Cerebellar cortex (tissue), 1 donor: ENCODE measurements at places on chromosomes 7 and 10.

GRCh38 chr7:94391726-94392392 lies 2.8 kb upstream of the COL1A2 start:
- DNase-seq: no peak

DNA sequence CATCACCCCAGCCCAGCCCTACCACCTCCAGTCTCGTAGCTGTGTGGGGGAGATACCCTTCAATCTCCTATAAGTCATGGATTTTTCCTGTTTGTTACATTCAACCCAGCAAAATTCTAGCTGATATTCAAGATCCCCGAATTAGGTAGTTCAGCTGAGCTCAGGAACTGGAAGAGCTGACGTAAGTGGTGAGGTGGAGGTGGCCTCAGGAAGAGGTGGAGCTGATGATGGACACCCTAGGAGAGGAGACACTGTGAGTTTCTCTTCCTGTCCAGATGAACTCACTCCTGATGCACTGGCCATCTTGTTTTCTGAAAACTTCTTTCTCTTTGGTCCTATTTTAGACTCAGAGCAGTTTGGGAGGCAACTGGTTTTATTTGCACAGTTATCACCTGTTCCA lies 90.5 kb upstream of the PITRM1 start:
- DNase-seq: no peak

- DNase-seq: no peak
These were observed 14.3 kb downstream of the TES start for GRCh38 chr7:116224492-116225098.

- no peak for DNase-seq
These were observed 217.9 kb upstream of the TPK1 start for GRCh38 chr7:145053781-145054180.

GRCh38 chr7:108189733-108190388 lies 59.7 kb upstream of the LAMB4 start:
- no peak for DNase-seq

DNA sequence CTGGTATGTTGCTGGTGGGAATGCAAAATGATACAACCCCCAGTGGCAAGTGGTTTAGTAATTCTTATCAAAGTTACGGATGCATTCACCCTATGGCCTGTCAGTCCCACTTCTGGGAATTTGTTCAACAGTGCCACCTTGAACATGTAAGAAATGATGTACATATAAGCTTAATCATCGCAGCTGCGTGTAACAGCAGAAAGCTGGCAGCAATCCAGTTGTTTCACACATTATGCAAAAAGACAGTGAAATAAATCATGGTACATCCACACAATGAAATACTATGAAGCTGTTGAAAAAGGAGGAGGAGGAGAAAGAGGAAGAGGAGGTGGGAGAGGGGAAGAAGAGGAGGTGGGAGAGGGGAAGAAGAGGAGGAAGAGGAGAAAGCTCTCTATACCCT lies 76.2 kb upstream of the MYL10 start:
- DNase-seq: no peak

GRCh38 chr10:72332423-72333111 lies 22.2 kb downstream of the DNAJB12 start:
- DNase-seq: no peak

DNA sequence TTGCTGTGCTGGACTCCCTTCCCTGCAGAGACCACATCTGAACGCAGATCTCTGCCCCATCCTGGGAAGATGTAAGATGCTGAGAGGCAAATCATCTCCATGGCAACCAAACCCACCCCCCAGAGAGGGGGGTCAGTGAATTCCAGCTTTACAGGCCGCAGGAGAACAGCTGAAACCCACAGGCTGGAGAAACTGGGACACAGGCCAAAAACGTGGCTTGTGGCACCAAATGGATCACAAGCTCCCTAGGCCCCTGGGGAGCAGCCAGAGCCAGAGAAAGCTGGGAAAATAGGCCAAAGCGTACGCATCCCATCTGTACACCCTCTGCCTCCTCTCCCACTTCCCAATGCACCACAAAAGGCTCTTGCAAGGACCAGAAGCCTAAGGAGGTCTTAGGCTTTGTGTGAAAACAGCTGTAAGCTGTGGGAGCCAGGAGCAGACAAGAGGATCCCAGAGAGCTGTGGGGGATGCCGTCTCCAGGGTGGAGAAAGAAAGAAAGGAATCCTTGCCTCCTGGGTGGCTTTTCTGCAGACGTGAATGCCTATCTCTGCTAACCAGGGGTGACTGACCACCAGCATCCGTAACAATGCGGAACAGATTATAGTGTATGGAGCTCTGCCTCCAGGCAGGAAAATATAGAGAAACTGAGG lies 59.5 kb downstream of the TMEM130 start:
- DNase-seq: peak; percentile 15

DNA sequence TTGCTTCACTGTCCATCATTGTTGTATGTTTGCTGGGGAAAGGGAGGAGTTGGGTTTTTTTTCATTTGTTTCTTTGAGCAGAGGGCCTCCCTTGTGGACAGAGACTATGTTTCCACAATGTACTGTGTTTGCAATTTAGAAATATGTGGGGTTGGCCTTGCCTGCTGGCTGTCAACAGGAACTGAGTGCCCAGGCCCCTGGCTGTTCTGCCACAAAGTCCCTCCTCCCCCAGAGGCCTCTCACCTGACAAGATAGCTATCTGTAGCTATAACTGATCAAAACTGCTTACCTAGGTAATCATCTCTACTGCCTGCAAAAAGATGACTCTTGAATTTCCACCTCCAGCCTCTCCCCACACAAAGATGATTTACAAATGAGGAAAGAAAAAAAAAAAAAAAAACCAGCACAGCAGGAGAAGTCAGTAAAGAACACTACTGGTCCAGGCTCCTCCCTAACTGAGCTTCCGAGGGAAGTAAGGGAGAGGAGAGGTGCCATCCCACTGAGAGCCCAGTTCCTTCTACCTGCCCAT lies 121.8 kb downstream of the SGMS1 start:
- DNase-seq: no peak

DNA sequence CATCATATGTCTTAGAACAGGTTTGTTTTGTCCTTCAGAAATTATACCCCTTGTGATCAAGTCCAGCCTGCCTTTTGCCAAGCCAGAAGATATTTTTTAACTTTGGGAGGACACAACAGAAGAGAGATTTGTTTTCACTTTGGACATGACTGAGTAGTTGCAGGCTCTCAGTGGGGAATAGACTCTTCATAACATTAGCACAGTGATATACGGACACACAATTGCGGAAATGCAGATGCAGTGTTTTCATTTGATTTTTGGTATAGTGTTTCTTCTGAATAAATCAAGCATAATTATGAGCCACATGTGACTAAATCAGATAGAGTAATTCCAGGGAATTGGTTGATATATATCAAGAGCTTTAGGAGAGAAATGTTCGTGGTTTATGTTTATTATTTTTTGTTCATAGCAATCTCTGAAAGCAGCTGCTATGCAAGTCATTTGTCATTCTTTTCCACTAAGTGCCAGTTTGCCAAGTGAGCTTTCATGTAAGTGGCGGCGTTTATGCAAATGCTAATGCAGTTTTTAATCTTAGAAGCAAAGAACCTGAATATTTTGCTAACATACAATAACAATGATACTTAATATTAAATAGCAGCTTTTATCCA lies 69.6 kb upstream of the HDAC9 start:
- DNase-seq: no peak

DNA sequence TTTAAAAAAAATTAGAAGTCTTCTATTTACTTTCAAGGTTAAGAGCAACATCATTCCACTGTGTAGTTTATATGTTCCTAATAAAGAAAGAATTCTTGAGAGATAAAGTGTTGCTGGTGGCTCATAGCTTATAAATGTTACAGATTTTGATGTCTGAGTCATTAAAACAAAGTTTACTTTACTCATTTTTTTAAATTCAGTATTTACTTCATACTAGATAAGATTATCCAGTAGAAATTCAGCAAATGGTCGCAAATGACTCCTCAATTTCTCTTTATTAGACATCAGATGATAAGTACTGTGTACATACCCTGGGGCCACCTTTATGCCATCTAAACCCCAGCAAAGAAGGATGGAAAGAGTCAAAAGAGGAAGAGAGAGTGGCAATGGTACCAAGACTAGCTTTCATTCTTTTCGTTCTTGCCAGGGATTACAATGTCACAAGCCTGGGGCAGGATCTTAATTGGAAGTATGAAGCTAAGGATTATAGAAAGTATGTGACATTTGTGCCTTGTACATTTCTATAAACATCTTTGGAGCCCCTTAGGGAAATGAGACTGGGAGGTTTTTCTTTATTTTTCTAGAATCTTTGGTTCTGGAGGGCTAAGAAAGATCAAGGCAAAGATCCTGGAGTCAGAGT lies 206.1 kb downstream of the CHRM2 start:
- DNase-seq: no peak

- no peak for DNase-seq
These were observed 27.4 kb upstream of the GDI2 start for GRCh38 chr10:5840314-5841307.

- no peak for DNase-seq
These were observed 55.7 kb downstream of the CSTF2T start for GRCh38 chr10:51643734-51644133.

- DNase-seq: no peak
These were observed 77.9 kb downstream of the CTNNA3 start for GRCh38 chr10:67618116-67618515.

DNA sequence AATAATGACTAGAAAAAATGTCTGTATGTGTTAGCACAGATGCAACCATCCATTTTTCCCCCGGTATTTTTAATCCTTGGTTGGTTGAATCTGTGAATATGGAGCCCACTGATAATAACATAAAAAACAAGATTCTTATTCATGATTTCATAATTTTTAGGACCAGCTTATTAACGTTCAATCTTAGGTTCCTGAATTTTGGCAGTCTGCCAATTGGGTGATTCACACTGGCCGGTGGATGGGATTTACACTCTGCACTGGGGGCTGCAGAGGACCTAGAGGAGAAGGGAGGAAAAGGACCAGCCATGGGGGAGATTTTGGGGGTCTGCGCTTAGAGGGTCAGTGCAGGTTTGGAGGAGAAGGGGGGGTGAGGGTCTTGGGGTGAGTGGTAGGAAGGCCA lies 327.9 kb downstream of the ACTR3B start:
- no peak for DNase-seq

DNA sequence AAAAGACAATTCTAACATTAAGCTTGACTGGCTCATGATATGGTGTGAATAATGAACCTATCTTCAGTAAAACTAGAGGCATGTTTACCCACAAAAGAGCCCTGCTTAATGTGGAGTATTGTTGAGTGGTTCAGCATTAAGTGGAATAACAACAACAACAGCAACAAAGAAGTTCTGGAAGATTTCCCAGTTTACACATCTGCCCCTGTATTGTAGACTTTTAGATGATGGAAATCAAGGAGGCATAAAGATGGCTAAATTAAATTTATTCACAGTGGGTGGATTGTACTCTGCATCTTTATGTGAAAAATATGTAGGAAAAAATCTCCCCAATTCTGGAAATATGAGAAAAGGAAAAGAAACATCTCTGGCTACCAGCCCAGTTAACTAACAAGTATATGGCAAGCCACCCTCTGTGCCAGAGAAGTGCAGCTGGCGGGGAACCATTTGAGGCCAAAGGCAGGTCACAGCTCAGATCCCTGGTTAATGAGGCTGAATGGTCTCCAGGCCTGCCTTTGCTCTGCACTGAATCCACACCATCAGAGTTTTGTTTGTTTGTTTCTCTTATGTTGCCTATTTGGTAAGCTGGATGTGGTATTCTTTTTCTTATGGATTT lies 186.0 kb downstream of the SEMA3D start:
- DNase-seq: no peak

GRCh38 chr10:9898633-9899395 lies 1118.9 kb upstream of the CELF2 start:
- peak; percentile 25 for DNase-seq

DNA sequence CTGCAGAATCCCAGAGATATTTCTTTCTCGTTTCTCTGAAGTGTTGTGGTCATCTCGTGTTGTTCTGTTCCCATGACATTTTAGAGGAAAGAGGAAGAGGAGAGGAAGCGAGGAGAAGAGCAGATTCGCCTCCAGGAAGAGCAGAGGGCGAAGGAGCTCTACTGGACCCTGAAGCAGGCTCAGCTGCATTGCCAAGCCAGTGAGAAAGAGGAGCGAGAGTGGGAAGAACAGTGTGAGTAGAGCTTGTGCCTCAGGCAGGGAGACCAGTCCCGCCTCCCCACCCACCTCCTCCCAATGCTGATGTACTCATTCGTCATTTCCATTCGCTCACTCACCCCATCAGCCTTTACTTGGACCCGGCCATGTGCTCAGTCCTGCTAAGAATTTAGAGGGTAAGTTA lies 50.8 kb downstream of the SH2D4B start:
- no peak for DNase-seq

DNA sequence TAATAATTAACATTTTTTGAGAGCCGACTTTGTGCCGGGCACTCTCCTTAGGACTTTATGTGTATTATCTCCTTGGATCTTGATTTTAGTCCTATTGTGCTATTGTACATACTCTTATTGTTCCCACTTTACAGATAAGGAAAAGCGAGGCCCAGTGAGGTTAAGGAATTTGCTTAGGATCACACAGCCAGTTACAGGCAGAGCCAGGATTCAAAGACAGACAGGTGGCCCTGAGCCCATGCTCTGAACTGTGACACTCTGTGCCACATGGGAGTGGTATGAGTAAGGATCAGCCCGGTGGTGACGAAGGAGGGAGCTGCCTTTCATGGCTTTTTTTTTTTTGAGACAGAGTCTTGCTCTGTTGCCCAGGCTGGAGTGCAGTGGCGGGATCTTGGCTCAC lies 15.8 kb upstream of the GNA12 start:
- DNase-seq: no peak

DNA sequence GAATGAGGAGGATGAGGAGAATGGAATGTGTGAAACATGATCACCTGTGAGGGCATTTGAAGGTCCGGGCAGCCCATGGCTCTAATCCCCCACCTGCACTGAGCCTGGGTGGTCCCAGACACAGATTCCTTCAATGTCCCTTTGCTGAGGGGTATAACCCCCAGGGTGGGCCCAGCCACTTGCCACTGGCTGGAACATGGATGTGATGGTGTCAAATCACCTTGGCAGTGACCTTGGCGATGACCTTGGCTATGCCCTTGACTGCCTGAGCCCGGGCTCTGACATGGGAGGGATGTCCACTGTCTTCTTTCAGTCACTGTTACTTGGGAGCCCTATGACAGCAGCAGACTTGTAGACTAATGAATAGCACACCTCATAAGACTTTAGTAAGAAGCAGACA lies 44.0 kb downstream of the PRKCQ start:
- no peak for DNase-seq

- no peak for DNase-seq
These were observed 9.9 kb upstream of the STEAP2 start for GRCh38 chr7:90201500-90202195.

DNA sequence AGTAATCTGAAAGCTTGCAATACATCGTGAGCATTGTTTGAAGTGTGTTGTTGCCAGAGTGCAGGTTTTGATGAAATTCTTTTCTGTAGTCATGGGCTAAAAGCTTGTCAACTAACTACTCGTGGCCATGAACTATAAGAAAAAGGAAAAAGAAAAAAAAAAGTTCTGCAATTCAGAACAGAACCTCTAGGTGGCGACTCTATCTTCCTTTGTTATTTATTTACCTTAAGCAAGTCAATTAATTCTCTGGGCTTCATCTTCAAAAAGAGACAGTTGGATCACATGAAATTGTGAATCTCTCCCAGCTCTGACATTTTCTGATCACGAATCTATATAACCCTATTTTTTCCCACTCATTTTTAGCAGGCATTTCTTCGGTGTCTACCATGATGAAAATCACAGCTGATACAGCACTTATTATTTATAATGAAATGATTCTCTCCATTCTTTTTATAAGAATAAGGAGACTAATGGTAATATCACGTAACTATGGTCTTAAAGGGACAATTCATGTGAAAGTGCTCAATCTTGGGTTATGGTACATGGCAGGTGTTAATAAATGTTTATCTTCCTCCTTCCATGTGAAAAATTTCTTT lies 18.8 kb downstream of the TMEM196 start:
- peak; percentile 13 for DNase-seq
